ENCODE measurements at places on chromosomes 7 and 10.

GRCh38 chr10:103232131-103232673 lies 13.5 kb upstream of the RPEL1 start:
- no peak for DNase-seq

DNA sequence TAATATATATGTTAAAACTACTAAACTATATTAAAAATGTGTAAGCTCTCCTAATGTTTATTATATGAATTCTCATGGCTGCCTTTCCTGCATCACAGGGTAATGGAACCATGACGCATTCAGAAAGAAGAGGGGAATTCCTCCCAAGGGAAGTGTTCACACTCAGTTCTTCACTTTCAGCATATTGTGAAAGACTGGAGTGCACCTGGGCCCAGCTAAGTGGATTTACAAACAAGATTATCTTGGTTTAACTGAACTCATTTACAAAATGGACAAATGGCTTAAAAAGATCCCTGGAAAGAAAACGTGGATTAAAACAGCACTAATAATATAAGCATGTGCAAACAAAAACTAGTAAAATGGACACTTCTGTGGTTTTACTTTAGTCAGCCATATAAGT lies 149.8 kb downstream of the DOCK4 start:
- DNase-seq: no peak

GRCh38 chr7:95316588-95316987 lies 7.7 kb downstream of the PON1 start:
- DNase-seq: no peak

- no peak for DNase-seq
Observed at GRCh38 chr10:30058570-30059132, 735 bp downstream of the JCAD start.

- no peak for DNase-seq
Observed at GRCh38 chr10:129426606-129427005, 40.4 kb upstream of the MGMT start.

Data from activated CD4-positive, alpha-beta T cell treated with anti-CD3 and anti-CD28 coated beads for 48 hours (primary cell).